ENCODE measurements at places on chromosomes 5 and 9.

DNA sequence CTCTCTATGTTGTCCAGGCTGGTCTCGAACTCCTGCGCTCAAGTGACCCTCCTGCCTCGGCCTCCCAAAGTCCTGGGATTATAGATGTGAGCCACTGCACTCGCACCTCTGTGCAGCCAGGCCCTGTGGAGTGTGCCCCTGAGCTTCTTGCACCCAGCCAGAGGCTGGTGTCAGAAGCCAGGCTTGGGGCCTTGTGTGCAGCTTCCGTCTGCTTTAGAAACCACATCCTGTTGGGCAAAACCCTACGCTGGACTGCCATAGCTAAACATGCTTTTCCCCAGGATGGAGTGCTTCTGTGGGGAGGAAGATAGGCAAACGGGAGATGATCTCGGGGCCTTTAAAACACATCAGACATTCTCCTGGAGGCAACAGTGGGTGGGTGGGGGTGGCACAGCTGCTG lies 40.1 kb downstream of the PRRT1B start:
- peak; percentile 66 for DNase-seq

DNA sequence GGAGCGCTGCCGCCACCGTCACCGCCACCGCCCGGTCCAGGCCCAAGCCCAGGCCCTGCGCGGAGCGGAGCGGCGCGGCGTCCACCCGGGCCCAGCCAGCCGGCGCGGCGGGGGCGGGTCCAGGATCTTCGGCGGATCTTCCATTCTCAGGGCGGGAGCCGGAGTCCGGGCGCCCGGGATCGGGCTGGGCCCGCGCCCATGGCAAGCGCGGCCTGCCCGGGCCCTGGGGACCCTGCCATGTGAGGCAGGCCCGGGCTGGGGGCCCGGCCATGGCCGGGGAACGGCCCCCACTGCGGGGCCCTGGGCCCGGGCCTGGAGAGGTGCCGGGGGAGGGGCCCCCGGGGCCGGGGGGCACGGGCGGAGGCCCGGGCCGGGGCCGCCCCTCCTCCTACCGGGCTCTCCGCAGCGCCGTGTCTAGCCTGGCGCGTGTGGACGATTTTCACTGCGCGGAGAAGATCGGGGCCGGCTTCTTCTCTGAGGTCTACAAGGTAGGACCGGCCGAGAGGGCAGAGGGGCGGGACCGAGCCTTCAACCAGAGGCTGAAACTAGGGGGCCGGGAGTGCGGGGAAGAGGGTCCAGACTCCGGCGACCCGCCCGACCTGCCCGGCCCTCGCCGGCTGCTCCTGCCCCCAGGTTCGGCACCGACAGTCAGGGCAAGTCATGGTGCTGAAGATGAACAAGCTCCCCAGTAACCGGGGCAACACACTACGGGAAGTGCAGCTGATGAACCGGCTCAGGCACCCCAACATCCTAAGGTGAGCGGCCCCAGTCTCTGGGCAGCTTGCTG lies 482 bp downstream of the TESK1 start:
- peak; percentile 33 for DNase-seq

- DNase-seq, result no peak
Observed at GRCh38 chr5:56631719-56632118, 183.6 kb upstream of the MAP3K1 start.

DNA sequence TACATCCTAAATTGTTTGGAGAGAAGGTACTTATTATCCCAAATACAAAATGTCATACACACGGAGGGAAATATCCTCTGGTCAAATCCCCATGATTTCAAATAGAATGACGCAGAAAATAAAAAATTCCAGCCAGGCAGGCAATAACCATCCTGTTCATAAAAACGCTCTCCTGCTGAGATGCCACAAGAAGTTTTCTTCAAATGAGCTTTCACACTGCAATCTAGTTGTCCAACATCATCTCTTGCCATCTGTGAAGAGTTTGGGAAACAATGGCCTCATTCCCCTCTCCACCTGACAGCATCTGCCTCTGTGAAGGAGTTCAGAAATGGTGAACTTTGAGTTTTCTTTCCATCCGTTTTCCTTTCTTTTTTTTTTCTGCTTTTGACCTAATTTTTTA lies 83.3 kb upstream of the SLC30A5 start:
- no peak for DNase-seq

GRCh38 chr5:142911170-142911569 lies 141.0 kb downstream of the ARHGAP26 start:
- DNase-seq, result no peak

DNA sequence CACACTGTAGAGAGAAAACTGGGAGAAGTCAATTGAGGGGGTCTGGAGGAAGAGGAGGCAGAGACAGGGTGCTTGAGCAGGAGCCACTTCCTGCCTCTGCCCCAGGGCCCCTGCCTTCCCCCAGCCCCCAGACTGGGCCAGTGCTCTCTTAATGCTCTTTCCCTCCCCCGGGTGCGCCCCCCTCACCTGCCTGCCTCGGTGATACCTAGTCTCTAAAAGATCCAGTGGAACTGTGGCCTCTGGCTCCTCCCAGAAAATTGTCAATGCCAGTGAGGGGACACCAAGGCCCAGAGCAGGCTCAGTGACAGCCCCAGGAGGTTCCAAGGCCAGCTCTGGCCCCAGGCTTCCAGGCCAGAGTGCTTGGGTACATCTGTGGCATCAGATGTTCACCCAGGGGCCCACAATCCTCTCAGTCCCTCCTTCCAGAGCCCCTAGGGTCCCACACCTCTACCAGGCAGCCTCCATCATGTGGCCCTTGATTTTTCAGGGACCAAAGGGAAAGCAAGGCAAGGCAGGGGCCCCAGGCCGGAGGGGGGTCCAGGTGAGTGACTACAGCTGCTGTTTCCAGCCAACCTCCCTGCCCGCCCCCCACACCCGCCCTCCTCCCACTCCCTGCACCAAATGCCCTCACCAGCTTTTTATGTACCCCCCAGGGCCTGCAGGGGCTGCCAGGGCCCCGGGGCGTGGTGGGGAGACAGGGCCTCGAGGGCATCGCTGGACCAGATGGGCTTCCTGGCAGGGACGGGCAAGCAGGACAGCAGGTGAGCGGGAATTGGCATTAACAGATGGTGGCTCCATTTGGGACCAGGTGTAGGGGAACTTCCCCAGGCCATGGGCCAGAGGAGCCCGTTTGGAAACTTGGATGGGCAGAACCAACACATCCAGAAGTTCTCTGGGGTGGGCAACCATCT lies 33.1 kb upstream of the ORM1 start:
- no peak for DNase-seq

DNA sequence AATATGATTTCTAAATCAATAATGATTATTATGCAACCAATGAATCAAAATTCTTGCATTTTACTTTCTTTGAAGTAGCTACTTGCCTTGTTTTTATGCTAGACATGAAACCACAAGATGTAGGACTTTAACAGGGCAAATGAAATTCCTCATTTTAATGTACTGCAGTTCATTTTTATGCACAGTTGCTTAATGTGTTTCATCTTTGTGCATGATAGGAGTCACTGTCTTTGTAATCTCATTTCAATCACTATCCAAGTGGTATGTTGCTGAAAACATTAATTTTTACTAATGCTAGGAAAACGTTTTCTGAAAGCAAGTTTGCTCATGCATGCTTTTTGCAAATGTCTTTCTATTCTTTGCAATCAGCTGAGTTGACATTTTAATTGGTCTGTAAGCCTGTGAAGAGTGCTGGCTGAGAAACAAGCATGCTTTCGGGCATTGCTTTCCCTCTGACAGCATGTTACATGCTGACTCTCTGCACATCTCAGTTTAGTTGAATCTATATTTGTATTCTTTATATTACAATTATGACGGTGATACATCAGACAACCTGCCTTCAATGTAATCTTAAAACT lies 535.0 kb upstream of the CDH18 start:
- DNase-seq, result no peak

DNA sequence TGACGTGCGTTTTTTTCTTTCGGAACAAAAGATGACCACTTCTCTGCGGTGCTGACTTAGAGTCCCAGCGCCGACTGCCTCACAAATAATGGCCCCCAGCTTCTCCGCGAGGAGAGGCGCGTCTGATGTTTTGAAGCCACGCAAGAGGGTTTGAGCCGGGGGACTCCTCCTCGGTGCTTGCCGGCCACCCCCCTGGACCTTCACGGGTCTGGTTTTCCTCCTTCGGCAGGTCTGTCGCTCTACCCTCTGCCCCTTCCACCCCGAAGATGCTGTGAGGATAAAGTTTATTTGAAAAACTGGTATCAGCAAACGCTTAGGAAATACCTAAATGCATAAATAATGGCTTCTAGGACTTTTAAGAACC lies 584 bp downstream of the USP20 start:
- DNase-seq, result no peak
